Endothelial cell of umbilical vein (primary cell): ENCODE measurements at places on chromosomes 16 and 17. TPM values are rescaled to one million over a fixed set of nuclear protein-coding genes. Genes with fewer than 3 reads are reported as not detected.

GRCh38 chr16:28505489-28506137 is 1.0 kb downstream of the IL27 start:
- DNase-seq, result no peak

- no peak for DNase-seq
Measured at GRCh38 chr16:71794943-71795342, 13.7 kb downstream of the AP1G1 start.

- peak; percentile 71 for DNase-seq
Measured at GRCh38 chr16:73149334-73149733, 101.4 kb upstream of the ZFHX3 start.

- DNase-seq, result no peak
Measured at GRCh38 chr16:65845466-65846209, 520.9 kb upstream of the CDH5 start.

DNA sequence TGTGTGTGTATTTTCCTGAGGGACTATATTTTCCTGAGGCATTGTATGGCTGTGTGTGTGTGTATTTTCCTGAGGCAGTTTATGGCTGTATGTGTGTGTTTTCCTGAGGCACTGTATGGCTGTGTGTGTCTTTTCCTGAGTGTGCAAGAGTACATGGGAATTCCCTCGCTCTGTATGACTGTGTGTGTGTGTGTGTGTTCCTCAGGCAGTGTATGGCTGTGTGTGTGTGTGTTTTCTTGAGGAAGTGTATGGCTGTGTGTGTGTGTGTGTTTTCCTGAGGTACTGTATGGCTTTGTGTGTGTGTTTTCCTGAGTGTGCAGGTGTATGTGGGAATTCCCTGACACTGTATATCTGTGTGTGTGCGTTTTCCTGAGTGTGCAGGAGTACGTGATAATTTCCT is 4.1 kb downstream of the ZNF778 start:
- DNase-seq, result no peak

DNA sequence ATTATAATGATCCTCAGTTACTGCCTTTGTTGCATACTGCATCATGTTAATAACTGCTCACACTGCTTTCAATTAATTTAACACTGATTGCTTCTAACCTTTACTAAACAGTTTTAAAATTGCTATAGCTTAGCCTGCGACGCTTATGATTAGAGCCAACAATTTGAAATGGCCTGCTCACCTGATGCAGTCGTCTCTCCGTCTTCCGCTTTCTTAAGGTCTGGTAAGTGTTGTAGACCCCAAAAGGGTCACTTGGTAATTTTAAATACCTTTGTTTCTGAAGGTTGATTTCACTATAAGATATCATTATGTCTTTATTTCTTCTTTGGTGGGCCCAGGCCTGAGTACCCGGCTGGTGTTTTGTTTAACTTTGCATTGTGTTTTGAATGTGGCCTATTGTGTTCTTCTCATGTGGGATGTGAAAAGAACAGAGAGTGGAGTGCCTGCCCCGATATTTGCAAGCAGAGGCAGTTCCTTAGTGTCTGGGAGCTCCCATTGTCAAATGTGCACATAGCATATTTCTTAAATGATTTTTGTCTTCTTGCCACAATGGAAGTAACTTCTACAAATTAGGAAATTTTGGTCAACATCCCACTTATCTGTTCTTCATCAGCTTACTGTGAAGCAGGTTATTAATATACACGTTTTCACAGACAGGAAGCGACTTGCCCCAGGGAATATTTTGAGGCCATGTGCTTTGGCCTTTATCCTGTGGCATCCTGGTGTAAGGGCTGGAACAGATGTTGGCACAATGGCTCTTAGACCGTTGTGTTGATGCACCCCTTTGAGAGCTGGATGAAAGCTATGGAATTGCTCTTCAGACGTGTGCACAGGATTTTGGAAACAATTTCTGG is 2.9 kb downstream of the PHKB start:
- DNase-seq, result no peak

- DNase-seq, result peak; percentile 52
Measured at GRCh38 chr17:2238432-2239169, 65.0 kb downstream of the SMG6 start.

DNA sequence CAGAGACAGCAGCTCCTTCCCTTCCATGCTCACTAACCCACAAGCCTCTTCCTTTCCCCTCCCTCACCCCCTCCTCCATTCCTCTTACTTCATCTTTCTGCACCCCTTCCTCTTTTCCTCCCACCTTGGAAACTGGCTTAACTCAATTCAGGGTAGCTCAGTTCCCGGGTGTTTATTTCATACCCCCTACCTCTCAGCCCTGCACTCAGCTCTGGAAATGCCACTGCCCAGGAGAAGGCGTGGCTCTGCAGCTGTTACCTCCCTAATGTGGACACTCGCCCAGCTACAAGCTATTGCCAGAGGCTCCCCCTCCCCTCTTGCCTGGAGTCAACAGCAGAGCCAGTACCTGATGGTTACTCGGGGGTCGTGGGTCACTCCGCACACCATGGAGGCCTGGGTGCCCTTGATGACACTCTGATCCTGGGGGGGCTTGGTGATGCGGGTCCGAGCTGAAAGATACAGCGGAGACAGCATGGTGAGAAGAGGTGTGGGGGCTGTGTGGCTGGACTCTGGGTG is 118.4 kb upstream of the CDC42EP4 start:
- DNase-seq, result no peak

GRCh38 chr17:13702266-13702665 is 100.5 kb upstream of the HS3ST3A1 start:
- no peak for DNase-seq

DNA sequence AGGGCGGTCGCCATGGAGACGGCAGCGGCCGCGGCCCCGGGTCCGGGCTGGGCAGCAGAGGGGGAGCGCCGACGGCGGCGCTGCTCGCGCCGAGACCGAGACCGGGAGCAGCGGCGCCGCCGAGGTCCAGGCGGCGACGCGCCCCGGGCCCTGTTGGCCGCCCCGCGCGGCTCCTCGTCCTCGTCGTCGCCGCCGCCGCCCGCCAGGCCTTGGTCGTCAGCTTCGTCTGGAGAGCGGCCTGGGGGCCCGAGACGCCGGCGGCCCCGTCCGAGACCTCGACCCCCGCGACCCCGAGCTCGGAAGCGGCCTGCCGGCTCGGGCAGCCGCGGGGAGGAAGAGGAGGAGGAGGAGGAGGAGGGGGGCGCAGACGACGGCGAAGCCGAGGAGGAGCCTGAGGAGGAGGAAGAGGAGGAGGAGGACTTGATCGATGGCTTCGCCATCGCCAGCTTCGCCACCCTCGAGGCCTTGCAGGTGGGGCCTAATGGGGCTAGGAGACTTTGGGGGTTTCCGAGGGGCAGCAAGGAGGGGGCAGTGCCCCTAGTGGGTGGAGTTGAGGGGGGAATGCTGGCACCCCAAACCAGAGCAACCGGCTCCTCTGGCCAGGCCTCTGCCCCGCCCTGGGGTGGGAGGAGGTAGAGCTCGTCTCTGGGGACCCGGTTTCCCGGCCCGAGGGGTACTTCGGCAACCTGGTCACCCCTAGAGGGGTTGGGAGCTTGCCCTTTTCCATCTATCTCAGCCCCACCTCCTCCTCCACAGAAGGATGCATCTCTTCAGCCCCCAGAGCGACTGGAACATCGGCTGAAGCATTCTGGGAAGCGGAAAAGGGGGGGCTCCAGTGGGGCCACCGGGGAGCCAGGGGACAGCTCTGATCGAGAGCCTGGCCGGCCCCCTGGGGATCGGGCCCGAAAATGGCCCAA is 1.5 kb downstream of the FBRS start:
- peak; percentile 19 for DNase-seq

DNA sequence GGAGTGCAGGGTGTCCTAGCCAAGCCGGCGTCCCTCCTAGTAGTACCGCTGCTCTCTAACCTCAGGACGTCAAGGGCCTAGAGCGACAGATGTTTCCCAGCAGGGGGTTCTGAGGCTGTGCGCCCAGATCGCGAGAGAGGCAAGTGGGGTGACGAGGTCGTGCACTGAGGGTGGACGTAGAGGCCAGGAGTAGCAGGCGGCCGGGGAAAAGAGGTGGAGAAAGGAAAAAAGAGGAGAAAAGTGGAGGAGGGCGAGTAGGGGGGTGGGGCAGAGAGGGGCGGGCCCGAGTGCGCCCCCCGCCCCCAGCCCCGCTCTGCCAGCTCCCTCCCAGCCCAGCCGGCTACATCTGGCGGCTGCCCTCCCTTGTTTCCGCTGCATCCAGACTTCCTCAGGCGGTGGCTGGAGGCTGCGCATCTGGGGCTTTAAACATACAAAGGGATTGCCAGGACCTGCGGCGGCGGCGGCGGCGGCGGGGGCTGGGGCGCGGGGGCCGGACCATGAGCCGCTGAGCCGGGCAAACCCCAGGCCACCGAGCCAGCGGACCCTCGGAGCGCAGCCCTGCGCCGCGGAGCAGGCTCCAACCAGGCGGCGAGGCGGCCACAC is at the start of gene MMP2:
Gene MMP2, plus strand, starts transcription at position 372 of the 603 bp plus-strand sequence. CDS start 282 bp downstream, outside the sequence.
- DNase-seq, result peak; percentile 67

DNA sequence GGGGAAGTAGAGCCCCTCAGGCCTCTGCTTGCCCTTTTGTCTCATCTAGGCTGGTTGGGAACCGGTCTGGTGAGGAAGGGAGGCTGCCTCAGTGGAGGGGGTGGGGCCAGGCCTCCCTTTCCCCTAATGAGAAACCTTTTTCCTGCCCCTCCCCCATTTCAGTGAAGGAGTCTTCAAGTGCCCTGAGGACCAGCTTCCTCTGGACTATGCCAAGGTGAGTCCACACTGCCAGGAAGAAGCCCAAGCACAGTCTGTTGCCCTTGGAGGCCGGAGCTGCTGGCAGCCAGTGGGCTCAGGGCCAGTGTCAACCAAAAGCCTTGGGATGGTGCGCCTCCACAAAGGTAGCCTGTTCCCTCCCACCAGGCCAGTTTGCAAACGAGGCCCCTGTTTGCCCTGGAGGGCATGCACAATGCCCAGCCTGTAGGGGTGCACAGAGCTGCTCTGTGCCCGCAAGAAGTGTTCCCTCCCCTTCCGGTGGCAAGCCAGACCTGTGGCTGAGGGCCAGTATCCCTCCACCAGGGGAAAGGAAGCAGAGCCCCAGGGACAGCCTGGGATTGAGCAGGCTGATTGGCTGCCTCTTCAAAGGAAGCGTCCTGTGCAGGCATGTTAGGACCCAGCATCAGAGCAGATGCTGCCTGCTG is 3.4 kb downstream of the TRAF4 start:
- peak; percentile 37 for DNase-seq

DNA sequence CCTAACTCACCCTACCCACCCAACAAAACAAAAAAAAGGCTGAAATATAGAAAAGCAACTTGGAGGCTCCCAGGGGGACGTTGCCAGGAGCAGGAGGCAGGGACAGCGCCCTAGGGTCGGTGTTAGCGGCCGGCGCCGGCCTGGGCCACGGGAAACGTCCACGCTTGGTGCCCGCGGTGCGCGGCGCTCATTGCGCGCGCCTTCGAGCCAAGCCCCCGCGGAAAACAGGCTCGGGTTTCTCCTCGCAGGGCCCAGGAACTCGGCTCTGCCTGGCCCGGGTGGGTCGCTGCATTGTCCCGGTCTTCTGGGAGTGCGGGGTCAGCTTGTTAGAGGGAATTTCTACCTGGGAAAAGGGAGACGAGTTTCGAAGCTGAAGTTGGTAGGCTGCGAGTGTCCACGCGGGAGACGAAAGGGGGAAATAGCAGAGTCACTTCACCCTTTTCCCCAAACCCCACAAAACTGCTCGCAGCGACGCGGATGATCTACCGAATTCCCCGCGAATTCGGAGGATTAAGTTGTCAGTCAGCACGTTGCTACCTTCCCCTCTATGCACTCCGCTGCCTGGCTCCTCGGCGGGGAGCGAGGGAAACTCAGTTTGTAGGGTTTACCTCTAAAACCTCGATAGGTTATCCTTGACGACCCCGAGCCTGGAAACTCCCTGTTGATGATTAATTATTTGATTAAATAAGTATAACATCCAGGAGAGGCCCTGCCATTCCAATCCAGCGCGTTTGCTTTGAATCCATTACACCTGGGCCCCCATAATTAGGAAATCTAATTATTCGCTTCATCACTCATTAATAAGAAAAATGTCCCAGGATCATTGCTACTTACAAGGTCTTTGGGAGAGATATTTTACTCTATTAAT is 751 bp upstream of the FOXC2 start:
- peak; percentile 74 for DNase-seq

- no peak for DNase-seq
Measured at GRCh38 chr17:33745047-33745760, 452.1 kb upstream of the ASIC2 start.

DNA sequence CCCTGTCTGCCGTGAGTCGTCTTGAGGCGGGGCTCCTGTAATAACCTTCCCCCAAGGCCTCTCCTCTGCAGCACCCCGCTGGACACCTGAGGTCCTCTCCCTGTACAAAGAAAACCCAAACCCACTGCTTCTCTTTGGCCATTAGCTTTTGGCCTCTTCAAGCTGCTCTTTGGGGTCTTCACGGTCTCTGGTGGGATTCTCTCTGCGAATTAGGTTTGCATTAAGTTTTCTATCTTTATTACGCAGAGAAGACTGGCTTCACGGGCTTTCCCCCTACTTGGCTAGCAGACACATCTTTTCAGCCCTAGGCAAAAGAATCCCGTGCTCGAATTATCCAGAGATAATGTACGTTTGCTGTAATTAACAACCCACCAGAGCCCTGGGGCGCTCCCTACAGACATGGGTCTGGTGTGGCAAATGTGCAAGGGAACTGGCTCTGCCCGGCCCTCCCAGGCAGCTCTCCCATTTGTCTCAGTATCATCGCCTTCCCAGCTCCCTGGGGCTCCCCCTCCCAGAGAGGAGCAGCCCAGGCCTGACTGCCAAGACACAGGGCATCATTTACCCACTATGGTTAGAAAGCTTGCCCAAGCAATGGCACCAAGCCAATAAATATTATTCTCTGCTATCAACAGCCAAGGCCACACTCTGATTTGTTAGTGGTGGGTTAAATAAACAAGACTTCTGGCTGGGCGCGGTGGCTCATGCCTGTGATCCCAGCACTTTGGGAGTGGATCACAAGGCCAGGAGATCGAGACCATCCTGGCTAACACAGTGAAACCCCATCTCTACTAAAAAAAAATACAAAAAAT is 24.7 kb upstream of the KLHDC4 start:
- DNase-seq, result no peak

- no peak for DNase-seq
Measured at GRCh38 chr17:75899353-75899752, 2.6 kb upstream of the TRIM65 start.

DNA sequence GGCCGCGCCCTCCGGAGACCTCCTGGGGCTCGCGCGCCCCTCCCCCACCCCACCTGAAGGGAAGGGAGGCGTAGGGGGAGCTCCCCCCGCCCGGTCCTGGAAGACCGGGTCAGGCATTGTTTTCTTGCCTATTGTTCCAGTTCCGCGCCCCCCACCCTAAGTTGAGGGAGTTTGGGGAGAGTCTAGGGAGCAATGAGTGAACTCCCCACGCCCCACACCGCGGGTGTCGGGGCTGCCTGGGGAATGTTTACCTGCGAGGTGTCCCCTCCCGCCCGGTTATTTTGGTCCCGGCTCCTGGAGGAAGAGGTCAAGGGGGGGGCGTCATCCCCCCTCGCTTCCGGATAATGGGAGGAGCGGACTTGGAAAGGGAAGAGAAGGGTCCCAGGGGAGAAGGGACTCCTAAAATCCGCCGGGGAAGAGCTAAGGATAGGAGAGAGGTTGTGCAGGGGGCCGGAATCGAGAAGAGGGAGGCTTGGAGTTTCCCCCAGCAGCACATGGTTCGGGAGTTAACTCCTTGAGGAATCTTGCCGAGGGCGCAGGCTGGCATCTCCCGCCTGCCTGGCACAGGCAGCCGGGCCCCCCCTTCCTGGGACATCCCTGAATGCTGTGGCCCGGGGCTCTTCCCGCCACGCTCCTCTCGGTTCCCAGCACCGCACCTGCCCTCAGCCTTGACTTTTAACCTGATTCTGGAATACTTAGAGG is 881 bp downstream of the MLLT6 start:
- DNase-seq, result peak; percentile 24

The ARHGAP27 gene
- total RNA-seq, result 40.4 and 47.0 TPM in 2 replicates

The CD300A gene
- not detected in 2 replicates for total RNA-seq

The WFDC1 gene
- not detected in 2 replicates for total RNA-seq

The ITGA2B gene
- total RNA-seq, result 0.48 and 0.82 TPM in 2 replicates

The TEKT1 gene
- total RNA-seq, result not detected in 2 replicates

The C16orf54 gene
- not detected in 2 replicates for total RNA-seq

The KLHL10 gene
- total RNA-seq, result not detected in 2 replicates

The PIK3R5 gene
- total RNA-seq, result not detected in 2 replicates

The SRL gene
- 0.14 and 0.29 TPM in 2 replicates for total RNA-seq
